GM13977 (cell line): ENCODE measurements at places on chromosomes 1 and 21.

- no peak for DNase-seq
Measured at GRCh38 chr1:230145505-230145899, 78.5 kb downstream of the GALNT2 start.

DNA sequence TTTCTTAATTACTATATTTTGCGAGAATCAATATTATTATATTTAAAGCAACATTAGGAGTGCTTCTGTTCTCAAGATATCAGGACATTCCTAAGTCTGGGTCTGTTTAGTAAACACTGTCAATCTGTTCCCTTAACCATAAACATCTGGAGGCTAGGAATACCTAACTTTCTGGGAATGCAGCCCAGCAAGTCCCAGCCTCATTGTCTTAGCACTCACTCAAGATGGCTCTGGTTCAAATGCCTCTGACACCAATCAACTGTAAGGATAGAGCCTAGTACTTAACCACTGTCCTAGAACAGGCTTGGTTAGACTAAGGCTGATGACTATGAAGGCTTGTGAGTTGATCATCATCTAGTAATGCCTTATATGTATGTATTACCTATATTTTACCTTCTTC, 61.5 kb downstream of the TNN start:
- DNase-seq: no peak

DNA sequence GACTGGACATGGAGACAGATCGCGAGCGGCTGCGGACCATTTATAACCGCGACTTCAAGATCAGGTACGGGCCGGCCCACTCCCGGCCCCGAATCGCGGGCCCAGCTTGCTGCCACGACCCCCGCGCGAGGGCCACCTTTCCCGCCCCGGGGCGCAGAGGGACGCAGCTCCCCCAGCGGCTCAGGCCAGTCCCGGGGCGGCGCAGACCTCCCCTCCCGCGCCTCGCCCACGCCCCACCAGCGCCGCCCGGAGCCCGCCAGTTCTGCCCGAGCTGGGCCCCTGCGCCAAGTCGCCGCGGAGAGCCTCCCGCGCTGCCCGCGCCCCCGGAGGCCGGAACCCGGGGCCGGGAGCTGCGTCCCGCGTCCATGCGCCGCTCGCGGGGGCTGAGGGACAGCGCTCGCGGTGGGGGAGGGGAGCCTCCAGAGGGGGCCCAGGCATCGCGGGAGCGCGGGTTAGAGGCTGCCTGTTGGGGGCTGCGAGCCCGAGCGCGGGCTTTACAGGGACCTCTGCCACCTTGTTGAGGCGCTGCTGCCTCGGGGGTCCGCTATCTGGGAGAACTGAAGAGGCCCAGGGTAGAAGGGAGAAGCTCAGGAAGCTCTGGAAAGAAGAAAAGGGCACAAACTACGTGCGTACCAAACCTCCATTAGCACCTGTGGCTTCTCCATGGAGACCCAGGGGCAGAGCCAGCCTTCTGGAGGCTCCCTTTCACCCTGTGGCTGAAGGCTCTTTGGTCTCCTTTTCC, 698 bp downstream of the MOV10 start:
- DNase-seq: peak; percentile 70

- peak; percentile 56 for DNase-seq
Measured at GRCh38 chr1:192516776-192517297, 58.7 kb upstream of the RGS1 start.

DNA sequence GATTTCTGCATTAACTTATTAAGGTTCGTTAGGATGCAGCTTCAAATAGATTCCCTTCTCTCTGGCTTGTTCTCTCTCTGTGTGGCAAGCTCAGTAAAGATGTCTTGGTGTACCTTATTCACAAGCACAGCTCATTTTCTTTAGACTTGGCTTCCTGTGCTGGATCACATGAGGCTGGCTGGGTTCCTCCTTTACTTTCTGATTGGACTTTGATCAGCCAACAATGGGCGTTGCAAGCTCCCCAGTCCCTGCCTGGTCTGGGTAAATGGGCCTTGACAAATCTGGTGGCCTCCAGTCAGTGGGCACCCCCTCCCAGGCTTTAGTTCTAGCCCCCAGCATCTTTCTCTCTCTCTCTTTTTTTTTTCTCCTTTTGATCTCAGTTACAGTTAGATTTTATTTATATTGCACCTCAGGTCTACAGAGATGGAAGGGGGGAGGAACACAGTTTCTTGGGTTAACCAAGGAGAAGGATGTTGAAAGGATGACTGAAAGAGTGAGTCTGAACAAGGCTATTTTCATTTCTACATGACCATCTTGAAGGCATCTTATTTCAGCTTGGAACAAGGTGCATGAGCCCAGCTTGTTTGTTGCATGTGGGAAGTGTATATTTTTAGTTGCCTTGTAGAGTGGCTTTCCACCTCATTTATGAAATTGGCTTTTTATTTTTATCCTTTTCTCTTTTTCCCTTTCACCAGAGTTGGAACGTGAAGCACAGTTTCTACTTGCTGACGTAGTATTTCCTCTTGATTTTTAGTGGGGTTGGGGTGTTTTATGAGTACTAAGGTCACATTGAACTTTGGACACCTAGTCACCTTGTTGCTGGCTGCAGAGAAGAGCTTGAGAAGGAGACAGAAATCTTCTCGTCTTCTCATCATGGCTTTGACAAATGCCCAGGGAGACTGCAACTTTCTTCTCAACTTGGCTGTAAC, 77.1 kb downstream of the PBX1 start:
- no peak for DNase-seq
